ENCODE measurements at places on chromosomes 6 and 20. TPM values are rescaled to one million over a fixed set of nuclear protein-coding genes. Genes with fewer than 3 reads are reported as not detected.

The NFATC2 gene
- total RNA-seq, result 8.4 TPM

The NKX2-4 gene
- not detected for total RNA-seq

The VEGFA gene
- total RNA-seq, result 30.8 TPM

The FLRT3 gene
- total RNA-seq, result 1.9 TPM

The GRM1 gene
- total RNA-seq, result 0.02 TPM
